A549 treated with dexamethasone at 1 μM for 4 hours (cell line): ENCODE measurements at places on chromosomes 12 and 14. TPM values are rescaled to one million over a fixed set of nuclear protein-coding genes. Genes with fewer than 3 reads are reported as not detected.

DPPA3 gene
- total RNA-seq = 0.12 TPM in 1 of 5 replicates, not detected in the others

OVCH1 gene
- total RNA-seq = not detected in 5 replicates

AKAP3 gene
- total RNA-seq = 0.02 to 0.30 TPM (median 0.11 TPM) in 5 replicates

TCL1B gene
- not detected in 5 replicates for total RNA-seq

EEA1 gene
- 3.6 to 10.7 TPM (median 8.7 TPM) in 5 replicates for total RNA-seq

CAPZA3 gene
- not detected in 5 replicates for total RNA-seq

OLR1 gene
- 0.61 to 1.4 TPM (median 0.82 TPM) in 5 replicates for total RNA-seq

RPS6KA5 gene
- total RNA-seq = 4.7 to 7.7 TPM (median 7.1 TPM) in 5 replicates

IL22 gene
- not detected in 5 replicates for total RNA-seq

KLHL33 gene
- total RNA-seq = 0.01 TPM in 1 of 5 replicates, not detected in the others

HHIPL1 gene
- 0.09 to 0.34 TPM (median 0.31 TPM) in 5 replicates for total RNA-seq

KLHDC1 gene
- total RNA-seq = 0.23 to 0.48 TPM (median 0.41 TPM) in 5 replicates

PRB2 gene
- total RNA-seq = 0.08 TPM in 1 of 5 replicates, not detected in the others

CEBPE gene
- not detected in 5 replicates for total RNA-seq
